Muscle of back (tissue), 13 donors: ENCODE measurements at places on chromosomes 1 and 21.

- no peak for DNase-seq
These were observed 2.9 kb downstream of the RIPK4 start for GRCh38 chr21:41763996-41764395.

- DNase-seq = no peak
These were observed 31.4 kb downstream of the VASH2 start for GRCh38 chr1:212981571-212982328.

DNA sequence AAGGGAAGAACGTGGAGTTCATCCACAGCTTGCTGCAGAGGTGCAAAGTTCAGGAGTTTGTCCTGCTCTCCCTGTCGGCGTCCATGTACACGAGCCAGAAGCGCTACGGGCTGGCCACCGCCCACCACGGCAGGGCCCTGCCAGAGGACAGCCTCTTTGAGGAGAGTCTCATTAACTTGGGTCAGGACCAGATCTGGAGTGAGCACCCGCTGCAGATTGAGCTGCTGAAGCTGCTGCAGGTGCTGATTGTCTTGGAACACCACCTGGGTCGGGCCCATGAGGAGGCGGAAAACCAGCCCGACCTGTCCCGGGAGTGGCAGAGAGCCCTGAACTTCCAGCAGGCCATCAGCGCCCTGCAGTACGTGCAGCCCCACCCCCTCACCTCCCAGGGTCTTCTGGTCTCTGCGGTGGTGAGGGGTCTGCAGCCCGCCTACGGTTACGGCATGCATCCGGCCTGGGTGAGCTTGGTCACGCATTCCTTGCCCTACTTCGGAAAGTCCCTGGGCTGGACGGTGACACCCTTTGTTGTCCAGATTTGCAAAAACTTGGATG lies 73.8 kb upstream of the MORC3 start:
- DNase-seq = no peak

DNA sequence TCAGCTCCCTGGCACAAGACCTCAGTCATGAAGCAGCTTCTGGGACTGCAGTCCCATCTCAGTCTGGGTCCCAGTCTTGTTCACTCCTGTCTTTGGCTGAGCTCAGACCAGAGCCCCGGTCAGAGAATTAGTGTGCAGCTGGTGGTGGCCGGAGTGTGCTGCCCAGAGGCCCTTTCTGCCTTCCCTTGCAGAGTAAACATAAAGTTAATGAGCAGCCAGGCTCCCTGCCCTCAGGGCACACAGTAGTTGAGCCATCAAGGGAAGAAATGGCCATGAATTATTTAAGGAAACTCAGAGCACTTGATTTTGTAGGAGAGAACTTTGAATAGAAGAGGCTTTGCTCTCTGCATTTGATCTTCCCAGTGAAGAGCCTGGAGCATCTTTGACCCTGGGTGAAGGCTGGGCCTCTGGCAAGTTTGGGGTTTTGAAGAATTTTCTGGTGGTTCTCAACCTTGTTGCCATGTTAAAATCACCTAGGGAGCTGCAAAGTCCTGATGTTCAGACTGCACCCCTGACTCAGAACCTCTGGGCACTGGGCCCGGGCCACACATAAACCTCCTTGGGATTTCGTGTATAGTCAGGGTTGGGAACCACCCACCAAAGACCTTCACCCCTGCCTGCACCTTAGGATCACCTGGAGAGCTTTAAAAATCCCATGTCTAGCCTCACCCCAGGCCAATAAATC lies 26.4 kb upstream of the SELENON start:
- DNase-seq = no peak

DNA sequence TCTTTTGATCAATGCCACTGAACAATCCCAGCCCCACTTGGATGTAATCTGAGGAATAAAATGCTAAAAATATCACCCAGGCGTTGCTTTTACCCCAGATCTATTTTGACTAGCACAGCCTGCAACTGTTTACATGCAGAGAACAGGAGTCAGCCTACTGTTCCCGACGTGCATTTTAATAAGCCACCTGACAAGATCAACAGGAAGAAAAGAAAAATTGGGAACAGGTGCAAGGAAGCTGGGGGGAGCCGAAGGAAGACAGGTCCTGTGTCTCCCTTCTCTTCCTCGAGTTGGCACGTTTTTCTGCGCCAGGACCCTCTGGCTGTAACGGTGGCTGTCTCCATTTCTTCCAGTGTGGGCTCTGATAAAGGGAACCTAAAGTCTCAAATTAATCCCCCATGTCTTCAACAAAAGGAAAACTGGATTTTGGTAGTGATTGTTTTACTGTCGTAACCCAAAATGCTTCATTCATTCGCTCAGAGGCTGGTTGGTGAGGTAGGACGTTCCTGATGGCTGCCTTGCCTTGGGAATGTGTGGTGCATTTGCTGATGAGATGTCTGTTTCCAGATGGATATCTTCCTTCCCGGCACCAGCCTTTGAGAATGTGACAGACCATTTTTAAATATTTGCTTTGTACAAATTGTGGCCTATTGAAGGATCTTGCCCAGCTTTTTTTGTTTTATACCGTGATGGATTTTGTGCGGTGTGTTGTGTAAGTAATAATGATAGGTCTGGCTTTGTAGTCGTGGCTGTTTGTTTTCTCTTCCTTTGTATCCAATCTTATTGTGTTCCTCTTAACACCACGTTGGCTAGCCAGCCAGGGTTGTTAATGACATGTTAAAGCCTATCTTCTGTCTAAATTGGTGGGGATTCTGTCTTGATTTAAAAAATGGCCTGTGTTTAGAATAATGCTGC lies 117.5 kb downstream of the C1orf21 start:
- DNase-seq = no peak

DNA sequence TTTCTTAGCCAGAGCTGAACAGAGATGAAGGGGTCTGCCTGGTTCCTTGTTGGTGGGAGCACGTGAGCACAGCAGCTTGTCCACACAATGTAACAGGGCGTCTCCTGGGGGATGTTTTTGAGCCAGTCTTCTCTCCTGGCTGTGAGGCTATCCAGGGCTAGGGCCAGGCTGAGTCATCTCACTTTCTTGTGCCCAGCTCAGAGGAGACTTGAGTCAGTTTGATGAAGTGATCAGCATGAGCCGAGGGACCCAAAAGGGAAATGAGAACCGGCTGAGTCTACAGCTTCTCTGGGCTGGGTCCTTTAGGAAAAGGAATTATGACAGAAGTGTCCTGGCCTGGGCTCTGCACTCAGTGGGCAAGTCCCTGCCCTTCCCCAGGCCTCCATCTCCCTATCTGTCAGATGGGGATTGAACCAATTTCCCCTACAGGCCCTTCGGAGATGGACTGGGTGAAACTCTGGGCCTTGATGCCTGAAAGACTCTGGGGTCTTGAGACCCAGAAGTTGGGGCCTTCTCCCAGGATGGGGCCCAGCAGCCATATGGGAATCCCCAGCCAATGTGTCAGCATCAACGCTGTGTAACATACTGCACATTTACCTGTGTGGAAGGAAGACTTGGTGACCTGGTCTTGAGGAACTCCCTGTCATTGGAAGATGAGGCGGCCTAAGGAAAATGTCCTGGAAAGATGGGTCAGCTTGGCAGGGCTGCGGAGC lies 36.6 kb downstream of the DMRTB1 start:
- no peak for DNase-seq

DNA sequence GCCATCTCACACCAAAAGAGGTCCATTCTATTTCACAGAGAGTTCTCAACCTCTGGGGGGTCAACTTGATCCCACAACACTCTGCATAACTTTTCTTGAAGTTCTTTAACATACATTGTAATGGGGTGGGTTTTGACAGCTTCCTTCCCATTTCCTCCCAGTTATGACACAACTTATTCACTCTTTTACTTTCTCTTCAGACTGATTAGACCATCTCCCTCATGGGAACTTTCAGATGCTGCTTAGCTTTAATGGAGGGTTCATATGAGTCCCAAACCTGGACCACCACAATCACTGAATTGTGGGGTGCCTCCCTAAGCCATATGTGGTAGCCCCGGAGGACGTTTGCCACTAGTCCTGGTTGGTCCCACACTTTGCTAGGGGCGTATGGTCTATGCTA lies 28.3 kb upstream of the KCNJ15 start:
- no peak for DNase-seq

DNA sequence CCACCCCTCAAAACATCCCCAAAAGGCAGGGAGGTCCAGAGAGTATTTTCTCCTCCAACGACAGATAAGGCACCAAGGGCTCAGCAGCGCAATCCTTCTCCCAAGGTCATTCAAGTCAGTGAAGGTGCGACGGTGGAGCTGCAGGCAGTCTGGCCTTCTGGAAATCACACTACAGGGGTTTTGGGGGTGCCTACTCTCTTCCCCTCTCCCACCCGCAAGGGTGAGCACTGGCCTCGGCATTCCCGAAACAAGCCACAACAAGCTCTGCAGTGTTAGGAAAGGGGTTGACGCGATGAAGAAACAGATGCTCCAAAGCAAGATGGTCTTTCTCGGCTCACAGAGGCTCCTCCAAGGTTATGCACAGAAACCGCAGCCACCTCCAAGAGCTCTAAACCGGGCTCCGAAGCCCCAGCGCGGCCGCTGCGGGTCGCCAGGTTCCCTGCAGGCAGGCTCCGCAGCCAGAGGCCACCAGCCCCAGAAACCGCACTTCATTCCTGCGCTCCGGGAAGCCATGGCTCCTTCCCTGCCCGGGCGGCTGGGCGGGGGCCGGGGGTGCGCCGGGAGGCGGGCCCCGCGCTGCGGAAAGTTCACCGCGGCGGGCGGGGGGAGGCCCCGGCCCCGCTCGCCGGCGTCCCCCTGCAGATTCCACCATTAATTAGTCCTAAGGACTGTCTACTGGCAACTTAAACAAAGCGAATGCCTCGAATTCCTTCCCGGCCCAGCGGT lies 1.1 kb downstream of the LUZP1 start:
- DNase-seq = peak; percentile 39

DNA sequence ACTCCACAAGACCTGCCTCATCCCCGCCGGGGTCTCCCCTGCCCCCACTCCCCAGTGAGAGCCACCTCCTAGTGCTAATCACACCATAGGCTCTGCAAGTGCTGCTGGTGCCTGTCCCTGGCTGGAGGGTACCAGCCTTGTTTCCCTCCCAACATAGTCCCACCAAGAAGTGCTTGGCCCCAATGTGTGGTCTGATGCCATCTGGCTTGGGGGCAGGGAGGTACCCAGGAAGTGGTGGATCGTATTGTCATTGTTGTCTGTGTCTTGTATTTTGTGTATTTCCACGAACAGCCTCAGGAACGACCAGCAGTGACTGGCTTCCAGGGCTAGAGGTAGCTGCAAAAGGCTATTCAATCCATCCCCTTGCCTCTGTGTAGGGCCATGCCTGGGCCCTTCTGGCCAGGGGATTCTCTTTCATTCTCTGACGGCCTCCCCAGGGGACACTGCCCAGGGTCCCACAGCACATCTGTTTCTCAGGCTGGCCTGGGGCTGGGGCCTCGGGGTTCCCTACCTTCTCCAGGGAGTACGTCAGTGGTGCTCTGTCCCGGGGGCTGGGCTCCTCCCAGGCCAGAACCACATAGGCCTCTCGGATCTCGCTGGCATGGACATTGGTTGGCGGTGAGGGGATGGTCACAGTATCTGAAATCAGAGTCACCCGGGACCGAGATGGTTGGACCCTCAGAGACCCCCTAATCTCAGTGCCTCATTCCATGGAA lies 22.8 kb downstream of the MYOM3 start:
- no peak for DNase-seq

DNA sequence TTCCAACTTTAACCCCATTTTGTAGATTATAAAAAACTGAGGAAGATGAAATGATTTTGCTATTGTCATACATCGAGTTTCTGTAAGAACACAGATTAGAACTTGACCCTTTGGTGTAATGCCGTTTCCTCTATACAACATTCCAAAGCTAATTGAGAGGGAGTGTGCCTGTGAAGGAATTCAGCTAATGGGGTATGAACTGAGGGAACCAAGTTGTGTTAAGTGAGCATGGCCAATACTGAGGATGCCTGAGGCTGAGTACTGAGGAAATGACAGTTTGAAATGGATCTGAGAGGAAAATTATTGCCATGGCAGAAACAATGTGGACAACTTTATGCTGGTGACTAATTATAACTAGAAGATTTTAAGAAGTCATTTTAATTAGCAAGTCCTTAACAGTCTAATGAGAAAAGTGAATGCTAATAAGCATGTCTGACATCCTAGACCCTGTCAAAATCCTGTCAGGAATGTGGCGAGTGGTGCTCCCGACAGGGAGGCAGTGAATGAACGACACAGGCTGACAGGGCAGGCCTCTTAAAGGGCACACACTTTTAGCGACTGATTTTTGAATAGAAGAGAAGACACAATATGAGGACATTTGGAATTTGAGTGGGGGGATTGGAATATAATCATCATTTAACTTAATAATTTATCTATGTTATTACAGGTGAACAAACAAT lies 262.5 kb downstream of the HLX start:
- no peak for DNase-seq

DNA sequence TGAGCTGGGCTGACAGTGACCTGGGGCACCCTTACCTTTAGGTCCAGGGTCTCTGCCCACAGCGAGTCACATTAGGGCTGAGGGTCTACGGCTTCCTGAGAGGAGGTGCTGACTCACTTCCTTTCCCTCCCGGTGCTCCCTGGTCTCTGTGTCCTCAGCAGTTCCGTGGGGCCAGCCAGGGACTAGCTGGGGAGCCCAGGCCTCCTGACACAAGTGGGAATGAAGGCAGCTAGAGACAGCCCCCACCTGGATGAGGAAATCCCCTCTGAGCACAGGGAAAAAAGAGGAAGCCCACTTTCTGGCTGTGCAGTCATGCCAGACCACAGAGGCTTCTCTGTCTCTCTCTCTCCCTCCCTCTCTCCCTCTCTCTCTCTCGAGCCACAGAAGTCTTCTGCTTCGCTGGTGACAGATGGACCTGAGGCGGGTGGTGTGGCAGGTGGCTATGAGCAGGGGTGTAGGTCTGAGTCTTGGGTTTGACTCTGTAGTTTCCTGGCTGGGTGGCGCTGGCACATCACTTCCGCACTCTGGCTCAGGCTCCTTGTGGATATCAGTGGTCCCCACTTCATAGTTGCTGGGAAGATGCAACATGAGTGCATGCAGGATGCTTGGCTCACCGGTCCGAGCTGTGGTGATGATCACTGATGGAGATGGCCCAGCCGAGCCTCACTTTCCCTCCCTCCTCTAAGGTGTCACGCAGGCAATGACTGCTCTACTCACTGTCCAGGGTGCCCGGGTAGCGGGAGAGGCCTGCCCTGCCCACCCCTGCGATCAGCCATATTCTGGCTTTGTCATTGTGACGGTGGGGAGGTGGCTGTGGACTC lies 3.5 kb downstream of the SLC66A1 start:
- no peak for DNase-seq

DNA sequence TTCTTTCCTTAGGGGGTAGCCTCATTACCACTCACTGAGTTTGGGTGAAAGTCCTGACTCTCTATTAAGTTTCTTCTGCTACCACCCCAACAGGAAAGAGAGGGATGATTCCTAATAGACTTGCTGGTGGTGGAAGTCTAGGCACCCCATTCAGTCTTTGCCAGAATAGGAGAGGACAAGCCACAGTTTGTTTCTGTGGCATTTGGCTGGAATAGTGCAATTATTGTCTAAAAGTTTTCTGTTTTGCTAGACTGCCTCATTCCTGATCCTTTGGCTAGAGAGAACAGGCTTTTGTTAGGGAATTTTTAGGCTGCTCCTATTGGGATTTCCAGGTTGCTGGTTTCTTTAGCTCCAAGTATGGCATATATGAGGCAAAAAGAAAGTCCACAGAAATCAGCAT lies 9.9 kb upstream of the HJV start:
- no peak for DNase-seq

- no peak for DNase-seq
These were observed 1.3 kb upstream of the FTCD start for GRCh38 chr21:46156678-46157077.
